Left renal pelvis (tissue), 4 donors: ENCODE measurements at places on chromosomes 2 and 18. TPM values are rescaled to one million over a fixed set of nuclear protein-coding genes. Genes with fewer than 3 reads are reported as not detected.

- no peak for DNase-seq
Measured at GRCh38 chr18:12338382-12338781, 30.3 kb downstream of the TUBB6 start.

SLC9A4 gene
- polyA plus RNA-seq: 10.7 TPM

- no peak for DNase-seq
Measured at GRCh38 chr2:12948231-12948960, 231.7 kb downstream of the TRIB2 start.

CPS1 gene
- polyA plus RNA-seq: 8.4 TPM

COBLL1 gene
- polyA plus RNA-seq: 130 TPM

GRCh38 chr2:190889175-190889943 lies 8.7 kb downstream of the GLS start:
- DNase-seq: no peak

DNA sequence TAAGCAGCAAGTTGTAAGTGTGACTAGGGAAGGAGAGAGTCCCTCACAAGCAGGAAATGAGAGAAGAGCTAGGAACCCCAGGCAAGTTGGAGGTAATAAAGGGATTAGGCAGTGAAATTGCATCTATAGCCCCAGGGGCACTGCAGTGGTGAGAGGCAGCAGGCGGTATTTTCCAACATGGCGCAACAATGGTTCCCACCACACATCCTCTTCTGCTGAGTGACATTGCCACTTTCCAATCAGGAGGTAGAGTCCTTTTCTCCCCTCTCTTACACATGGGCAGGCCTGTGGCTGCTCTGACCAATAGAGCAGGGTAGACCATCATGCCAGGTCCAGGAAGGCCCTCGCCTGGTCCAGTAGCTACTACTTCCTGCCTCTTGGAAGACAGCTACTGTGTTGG lies 86.6 kb downstream of the DNER start:
- DNase-seq: no peak

GRCh38 chr2:15595342-15595905 lies 3.8 kb downstream of the DDX1 start:
- no peak for DNase-seq

PRKAG3 gene
- polyA plus RNA-seq: not detected

DNA sequence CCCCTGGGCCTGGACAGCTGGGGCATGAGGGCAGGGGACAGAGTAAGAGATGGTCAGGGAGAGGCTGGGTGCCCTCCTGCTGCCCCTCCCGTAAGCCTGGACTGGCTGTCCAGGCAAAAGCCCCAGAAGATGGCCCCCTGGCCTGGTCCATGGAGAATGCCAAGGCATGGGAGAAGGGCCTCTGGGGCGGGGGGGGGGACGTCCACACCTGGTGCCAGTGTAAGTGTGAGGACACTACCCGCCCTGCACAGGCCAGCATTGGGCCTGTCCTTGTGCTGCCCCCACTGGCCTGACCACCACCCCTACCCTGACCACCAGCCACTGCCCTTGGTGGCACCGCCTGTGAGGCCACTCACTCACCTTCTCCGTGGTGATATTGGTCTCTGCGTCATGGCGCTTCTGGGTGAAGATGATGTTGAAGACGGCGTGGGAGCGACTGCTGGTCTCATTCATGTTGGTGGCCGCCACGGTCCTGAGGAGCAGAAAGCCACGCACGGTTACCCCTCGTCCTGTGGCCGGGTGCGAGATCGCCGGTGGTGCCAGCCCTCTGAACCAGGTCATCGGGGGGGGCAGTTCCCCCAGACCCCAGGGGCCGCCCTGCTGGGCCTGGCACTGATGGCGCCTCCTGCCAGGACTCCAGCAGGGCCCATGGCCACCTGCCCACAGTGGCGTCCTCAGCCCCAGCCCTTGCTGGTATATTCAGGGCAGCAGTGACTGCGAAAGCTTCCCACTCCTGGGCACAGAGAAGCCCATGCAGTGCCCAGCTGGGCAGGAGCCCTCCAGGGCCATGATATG lies 35.2 kb downstream of the KIF1A start:
- no peak for DNase-seq

GRCh38 chr2:26630669-26631360 lies 10.4 kb downstream of the CIB4 start:
- DNase-seq: no peak

DNA sequence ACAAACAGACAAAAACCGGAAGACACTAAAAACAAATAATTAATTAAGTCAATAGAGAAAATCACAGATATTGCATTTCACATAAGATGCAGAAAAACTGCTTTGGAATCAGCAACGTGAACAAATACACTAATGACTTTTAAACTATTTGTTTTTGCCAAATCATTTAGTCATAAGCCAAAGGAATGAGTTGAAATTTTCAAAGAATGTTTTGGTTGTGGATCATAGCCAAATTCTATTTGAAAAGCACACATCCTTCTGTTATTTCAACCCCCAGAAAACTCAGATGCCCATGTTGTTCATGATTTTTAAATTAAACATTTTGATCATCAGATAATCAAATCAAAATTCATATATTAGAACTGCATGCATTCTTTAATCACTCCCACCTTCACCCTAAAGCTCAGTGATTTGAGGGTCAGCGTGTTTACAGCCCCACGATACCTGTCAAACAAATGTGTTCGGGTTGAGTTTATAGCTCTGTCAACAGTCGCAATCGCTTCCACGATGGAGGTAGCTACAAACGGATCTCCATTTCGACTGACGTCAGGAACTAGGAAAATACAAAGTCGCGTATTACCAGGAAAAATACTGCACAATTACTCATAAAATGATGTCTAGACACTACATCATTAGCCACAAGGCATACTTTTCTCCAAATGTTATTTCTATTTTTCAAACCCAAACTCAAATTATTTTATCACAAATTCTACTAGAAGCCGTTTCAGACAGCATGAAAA lies 90.2 kb downstream of the PXDN start:
- no peak for DNase-seq

DNA sequence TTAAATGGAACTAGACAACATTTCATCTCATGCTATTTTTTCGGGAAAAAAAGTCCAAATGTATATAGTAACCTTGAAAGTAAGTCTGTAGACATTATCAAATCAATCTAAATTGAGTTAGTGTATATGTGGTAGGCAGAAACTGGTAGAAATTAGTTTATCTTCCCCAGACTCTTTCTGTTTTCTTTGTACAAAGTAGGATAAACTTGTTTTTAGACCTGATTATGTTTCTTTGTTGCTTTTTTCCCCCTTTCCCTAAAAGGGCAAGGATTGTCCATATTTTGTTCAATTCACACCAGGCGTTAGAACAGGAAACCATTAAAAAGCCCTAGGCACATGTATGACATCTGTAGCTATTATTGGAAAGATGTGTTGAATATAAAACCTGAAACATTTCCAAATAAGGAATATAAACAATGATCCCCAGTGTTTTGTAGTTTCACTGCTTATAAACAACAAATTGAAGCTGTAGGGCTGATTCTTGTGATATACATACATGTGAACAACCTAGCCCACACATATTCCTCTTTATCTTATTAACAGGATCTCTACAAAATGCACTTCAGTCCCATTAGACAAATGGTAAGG lies 528.3 kb downstream of the PARD3B start:
- no peak for DNase-seq

- DNase-seq: no peak
Measured at GRCh38 chr2:187982668-187983067, 309.0 kb upstream of the GULP1 start.

GLI2 gene
- polyA plus RNA-seq: 9.1 TPM

GRCh38 chr2:120394764-120395163 lies 48.8 kb downstream of the INHBB start:
- no peak for DNase-seq

DNA sequence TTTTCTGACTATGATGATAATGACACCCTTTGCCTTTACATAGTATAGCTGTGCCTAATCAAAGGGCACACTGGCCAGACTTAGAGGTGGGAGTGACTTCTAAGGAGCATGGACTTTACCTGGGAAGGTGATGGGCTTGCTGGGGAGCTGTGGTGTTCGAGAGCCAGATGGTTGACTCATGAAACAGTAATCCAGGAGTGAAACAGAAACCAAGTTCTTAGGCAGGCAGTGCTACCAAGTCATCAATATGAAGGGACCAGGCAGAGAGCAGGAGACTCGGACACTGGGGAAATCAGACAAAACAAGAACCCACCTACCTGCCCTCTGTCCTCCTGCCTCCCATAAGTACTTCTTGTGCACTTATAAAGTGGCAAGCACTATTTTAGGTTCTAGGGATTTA lies 430.4 kb downstream of the DLGAP1 start:
- no peak for DNase-seq

DNA sequence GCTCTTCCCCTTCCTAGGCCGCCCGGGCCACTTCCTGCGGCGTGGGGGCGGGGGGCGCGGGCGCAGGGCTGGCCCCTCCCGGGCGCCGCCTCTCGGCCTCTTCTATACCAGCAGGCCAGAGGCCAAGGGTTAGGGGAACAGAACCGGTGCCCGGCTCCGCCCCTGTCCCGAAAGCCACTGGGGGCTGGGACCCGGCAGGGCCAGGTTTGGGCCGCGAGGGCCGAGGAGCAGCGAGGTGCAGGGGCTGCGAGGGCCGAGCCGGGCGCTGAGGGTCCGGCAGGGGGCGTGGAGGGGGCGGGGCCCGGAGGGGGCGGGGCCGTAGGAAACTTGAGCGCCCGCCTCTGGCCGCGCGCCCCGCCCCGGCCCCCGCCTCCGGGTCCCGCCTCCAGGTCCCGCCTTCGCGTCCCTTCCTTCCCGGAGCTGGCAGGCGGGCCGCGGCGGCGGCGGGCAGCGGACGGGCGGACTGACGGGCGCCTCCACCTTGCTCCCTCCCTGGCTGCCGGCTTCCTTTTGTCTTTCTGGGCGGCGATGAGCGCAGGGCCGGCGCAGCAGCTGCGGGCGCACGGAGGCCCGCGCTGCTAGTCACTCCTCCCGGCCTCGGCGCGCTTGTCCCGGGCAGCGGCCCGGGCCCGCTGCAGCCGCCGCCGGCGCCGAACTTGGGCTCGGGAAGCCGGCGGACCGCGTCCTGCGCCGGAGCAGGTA lies at the start of gene HPCAL1:
HPCAL1 (plus strand) TSS at position 426 of the 702 bp plus-strand sequence. CDS start 116,854 bp downstream, outside the sequence.
- DNase-seq: no peak

PPP1R1C gene
- 3.3 TPM for polyA plus RNA-seq

GRCh38 chr2:118902266-118903028 lies 39.5 kb upstream of the MARCO start:
- no peak for DNase-seq

RTTN gene
- polyA plus RNA-seq: 17.0 TPM

CYS1 gene
- polyA plus RNA-seq: 80.7 TPM

DLX2 gene
- polyA plus RNA-seq: not detected

C2orf66 gene
- polyA plus RNA-seq: 0.26 TPM

GRCh38 chr2:175964195-175964594 lies 37.9 kb downstream of the LNPK start:
- DNase-seq: no peak

- DNase-seq: no peak
Measured at GRCh38 chr2:25523060-25523459, 150.3 kb downstream of the DTNB start.

SERPINB13 gene
- not detected for polyA plus RNA-seq
